ENCODE measurements at places on chromosomes 2 and 18. TPM values are rescaled to one million over a fixed set of nuclear protein-coding genes. Genes with fewer than 3 reads are reported as not detected.

DNA sequence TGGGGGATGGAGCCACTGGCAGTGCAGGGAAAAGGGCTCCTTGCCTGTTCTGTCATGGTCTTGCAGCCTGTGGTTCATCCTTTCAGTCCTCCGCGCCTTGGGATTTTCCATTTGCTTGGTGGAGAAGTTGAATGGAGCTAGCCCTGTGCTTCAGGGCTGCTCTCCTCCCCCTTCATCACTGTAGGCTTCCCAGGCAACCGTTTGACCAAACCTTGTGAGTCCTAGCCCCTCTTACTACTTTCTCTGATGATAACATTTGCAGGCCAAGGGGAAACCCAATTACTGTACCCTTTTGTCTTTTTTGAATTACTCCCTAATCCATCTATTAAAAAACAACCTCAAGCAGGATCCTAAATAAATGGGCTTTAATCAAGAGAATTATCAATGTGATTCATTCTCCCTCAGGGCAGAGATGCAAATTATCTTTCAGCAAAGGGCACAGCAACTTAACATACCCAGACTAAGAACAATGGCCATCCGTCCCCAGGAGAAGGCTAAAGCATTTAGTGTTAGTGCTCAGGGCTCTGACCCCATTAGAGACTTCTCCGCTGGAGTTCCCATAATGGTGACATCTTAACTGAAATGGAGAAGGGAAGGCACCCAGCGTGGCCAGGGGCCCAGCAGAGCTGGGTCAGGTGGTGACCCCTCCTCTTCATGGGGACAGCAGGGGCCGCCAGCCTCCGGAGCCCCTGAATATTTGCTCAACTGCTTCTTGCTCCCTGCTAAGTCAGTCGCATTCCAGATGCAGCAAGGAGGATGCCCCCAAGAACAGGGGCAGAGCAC, 40.7 kb downstream of the RHOB start:
- no peak for DNase-seq

GRCh38 chr2:232336241-232336736, 42.3 kb upstream of the ALPP start:
- DNase-seq: no peak

- DNase-seq: no peak
Observed at GRCh38 chr2:170143045-170143717, 34.8 kb upstream of the MYO3B start.

DNA sequence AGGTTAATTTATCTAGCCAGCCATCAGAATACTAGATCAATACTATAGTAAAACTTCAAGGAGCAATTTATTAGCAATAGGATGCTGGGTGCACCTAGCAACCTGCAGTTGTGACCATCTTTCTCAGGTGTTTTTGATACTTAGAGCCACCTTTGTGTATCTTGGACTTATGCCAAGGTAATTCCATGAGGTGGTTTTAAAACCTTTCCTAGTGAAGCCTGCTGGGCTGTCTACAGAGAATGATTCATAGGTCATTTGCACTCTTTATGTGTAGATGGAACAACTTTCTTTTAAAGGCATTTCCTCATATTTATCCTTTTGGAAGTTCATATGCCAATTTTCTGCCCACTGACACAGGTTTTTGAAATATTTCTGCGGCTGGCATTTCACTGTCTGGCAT, 1030.1 kb upstream of the POU3F3 start:
- DNase-seq: no peak

- DNase-seq: no peak
Observed at GRCh38 chr18:5097116-5097703, 99.8 kb downstream of the AKAIN1 start.

- no peak for DNase-seq
Observed at GRCh38 chr2:193542762-193543161, 1348.0 kb upstream of the TMEFF2 start.

DNA sequence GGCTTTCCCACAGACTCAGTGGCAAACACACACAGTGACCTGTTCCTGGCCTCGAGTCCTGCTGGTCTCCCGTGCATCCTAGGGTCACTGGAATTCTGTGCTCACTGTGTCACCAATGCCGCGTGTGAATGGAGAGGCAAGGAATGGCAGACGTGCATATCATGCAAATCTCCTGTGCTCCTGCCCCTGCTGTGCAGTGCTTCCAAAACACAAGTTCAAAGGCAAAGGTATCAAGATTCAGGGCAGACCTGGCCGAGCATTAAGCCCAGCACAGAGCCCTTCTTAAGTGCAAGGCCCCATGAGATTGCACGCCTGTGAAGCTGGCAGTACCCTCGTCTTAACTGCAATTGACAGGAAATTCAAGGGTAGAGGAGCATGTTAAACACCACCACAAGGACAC, 129.1 kb downstream of the NDUFA10 start:
- DNase-seq: no peak

- DNase-seq: no peak
Observed at GRCh38 chr18:22250591-22250996, 81.2 kb downstream of the GATA6 start.

- no peak for DNase-seq
Observed at GRCh38 chr2:189285962-189286645, 106.5 kb upstream of the COL5A2 start.

GRCh38 chr18:22034276-22034675, 135.1 kb upstream of the GATA6 start:
- DNase-seq: no peak

DNA sequence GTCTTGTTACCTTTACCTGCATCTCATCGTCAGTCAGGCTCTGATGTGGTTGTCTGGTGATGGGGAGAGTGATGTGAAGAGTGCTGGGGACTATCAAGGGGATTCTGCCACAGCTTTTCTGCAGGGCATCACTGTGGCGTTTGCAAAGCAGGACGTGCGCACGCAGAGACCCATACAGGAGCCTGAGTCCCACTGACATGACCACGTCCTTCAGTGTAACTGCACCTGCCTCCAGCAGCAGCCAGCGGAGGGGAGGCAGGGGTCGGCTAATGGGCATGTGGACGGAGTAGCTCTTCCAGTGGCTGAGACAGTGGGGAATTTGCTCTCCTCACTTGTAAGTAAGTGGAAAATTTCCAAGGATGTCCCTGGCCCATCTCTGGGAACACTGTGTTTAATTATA, 6.5 kb downstream of the ALKAL2 start:
- DNase-seq: no peak

DNA sequence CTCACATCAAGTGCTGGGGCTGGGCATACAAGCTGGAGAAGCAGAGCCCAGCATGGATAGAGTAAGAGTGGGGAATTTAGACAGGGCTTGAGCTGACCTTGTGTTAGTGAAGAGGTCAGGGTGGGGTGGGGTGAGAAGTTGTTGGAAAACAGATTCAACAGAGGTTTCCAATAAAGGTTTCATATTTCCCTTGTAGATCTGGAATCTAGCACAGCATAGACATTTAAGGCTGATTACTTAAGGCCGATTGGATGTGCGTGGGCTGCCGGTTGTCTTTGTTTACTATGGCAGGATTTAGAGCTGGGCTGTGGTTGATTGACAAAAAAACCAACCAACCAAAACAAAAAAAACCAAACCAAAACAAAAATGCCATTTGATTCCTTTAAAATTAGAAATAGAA, 114.9 kb upstream of the SEC11C start:
- DNase-seq: no peak

GRCh38 chr2:127829845-127830246, 18.9 kb upstream of the WDR33 start:
- DNase-seq: no peak

DNA sequence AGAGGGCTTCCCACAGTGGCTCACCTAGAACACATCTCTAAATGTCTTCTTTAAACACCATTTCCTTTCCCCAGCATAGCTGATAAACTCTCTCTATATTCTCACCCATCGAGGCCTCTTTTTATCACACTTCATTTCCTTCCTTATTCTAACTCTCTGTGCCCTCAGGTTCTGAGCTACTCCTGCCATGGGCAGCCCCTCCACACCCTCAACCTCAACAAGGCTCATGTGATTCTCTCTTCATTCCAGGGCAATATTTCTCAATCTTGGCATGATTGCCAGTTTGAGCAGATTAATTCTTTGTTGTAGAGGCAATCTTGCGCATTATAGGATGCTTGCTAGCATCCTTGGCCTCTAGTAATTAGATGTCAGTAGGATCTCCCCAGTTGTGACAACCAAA, 999.1 kb downstream of the TSN start:
- DNase-seq: no peak

GRCh38 chr2:232603283-232603682, 30.1 kb upstream of the EFHD1 start:
- DNase-seq: no peak

DNA sequence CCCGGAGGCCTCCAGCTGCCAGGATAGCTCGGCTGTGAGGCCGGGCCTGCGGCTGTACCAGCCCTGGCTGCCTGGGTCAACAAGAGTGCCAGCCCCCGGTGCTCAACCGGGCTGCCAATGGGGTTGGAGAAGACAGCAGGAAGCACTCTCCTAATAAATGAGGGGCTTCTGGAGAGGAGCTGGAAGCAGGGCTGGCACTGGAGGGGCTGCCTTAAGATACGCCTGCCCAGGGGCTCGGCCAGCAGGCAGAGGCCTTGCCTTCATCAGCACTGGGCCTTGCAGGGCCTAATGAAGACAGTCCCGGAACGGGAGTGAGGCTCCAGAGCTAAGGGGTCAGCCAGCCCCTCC, 73.6 kb downstream of the TEX51 start:
- no peak for DNase-seq

GRCh38 chr2:236973343-236973980, 112.2 kb upstream of the COPS8 start:
- DNase-seq: no peak

The SRD5A2 gene
- 2.9 TPM for polyA plus RNA-seq

The ERFE gene
- polyA plus RNA-seq: 0.17 TPM

The ALK gene
- polyA plus RNA-seq: not detected
